Left ventricle myocardium inferior (tissue), 1 donor: ENCODE measurements at places on chromosomes 12 and 14. TPM values are rescaled to one million over a fixed set of nuclear protein-coding genes. Genes with fewer than 3 reads are reported as not detected.
A peak's percentile ranks its signal among the peaks of the same experiment; 100 is the strongest.

KCNMB4 gene
- 1.4 TPM for total RNA-seq

KCNJ8 gene
- total RNA-seq, result 51.3 TPM

DNA sequence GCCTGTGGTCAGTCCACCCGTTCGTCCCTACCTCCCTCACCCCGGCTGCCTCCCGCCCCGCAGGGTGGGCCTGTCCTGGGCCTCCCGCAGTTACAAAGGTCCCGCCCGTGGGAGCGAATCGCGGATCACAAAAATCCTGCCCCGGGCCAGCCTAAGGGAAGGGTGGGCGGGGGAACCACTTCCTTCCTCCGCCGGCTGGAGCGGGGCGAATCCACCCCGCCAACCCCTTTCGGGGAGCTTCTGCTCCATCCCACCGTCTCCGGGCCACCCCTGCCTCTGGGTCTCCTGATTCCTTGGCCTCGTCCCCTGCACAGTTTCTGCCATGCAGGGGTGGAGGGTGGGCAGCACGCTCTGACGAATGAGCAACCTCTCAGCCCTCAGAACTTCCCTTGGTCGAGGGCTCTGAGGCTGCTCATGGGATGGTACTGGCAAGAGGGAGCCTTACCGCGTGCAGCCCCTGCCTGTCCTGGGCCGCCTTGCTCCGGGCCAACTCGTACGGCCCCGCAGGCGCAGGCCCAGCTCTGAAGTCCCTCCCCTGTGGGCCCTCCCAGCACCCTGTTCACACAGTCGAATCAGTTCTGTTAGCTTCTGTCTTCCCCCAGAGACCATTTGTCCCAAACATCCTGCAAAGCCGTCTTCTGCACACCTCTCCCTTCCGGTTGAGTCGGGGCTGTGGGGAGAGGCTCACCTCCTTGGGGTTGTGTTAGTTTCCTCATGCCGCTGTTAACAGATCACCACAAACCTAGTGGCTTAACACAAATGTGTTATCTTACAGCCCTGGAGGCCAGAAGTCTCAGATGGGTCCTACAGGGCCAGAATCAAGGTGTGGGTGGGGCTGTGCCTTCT, 589 bp upstream of the HVCN1 start:
- DNase-seq, result peak; percentile 73
- no peaks in the 10 kb centered on the region for H3K36me3 ChIP-seq
- H3K4me1 ChIP-seq, result peaks cover 34% of the 10 kb centered on the region
- no peaks in the 10 kb centered on the region for H3K27me3 ChIP-seq
- peak overlapping the region; percentile 91 for H3K4me3 ChIP-seq

GRCh38 chr12:132510111-132510724, 20.3 kb downstream of the FBRSL1 start:
- H3K4me1 ChIP-seq, result peaks cover 60% of the 10 kb centered on the region
- H3K27ac ChIP-seq, result peak overlapping the region; percentile 33
- peaks cover 27% of the 10 kb centered on the region for H3K36me3 ChIP-seq
- DNase-seq, result no peak
- no peaks in the 10 kb centered on the region for H3K27me3 ChIP-seq

TAS2R8 gene
- not detected for total RNA-seq

DNA sequence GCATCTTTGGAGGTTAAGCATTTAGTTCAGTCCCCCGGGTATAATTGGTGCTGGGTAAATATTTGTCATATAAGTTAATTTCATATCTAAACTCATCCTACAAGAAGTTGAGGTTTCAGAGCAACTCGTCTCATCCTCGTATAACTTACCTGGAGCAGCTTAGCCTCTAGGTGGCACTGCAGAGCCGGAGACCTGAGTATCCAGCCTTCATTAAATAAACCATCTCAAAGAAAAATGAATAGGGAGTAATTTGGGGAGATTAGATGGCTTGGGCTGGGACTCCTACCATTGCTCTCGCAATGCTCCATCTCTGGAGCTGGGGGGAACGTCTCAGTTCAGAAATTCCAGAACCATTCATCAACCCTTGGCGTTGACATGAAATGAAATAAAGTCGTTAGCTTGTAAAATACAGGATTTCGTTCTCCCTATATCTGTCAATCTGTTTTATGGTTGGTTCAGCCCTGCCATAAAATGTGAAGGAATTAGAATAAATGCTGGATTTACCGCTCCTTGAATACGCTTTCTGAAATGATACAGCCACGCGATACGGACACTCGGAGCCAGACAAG, 122.9 kb upstream of the TMEM132D start:
- H3K4me3 ChIP-seq, result no peak overlapping the region
- no peaks in the 10 kb centered on the region for H3K4me1 ChIP-seq
- H3K27me3 ChIP-seq, result peaks cover 77% of the 10 kb centered on the region
- no peaks in the 10 kb centered on the region for H3K36me3 ChIP-seq
- no peak overlapping the region for H3K27ac ChIP-seq

- H3K36me3 ChIP-seq, result peaks cover 16% of the 10 kb centered on the region
- peak; percentile 28 for DNase-seq
- H3K27ac ChIP-seq, result peak overlapping the region; percentile 39
- peaks cover 58% of the 10 kb centered on the region for H3K4me1 ChIP-seq
Observed at GRCh38 chr14:24986206-24986893, 63.6 kb downstream of the STXBP6 start.

DNA sequence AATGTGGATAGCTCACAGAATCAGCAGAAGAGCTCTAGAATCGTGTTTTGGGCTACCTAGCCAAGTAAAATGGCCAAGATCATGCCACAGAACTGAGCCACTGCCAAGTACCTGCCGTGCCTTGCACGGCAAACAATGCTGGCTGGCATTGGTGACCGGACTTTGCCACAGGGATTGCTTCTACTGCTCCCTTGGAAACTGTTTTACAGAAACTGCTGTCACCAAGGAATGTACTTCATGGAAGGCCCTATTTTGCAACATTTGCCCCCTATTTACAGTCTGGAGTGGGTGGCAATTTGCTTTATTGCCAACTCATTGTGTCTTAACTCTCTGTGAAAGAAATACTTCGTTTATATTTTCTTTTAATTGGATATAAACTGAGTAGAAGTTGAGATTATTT, 49.0 kb downstream of the BORCS5 start:
- peak; percentile 28 for DNase-seq
- no peaks in the 10 kb centered on the region for H3K27me3 ChIP-seq
- no peak overlapping the region for H3K27ac ChIP-seq

- no peak overlapping the region for H3K27ac ChIP-seq
- H3K27me3 ChIP-seq, result no peaks in the 10 kb centered on the region
- no peak overlapping the region for H3K4me3 ChIP-seq
- H3K4me1 ChIP-seq, result peaks cover 36% of the 10 kb centered on the region
- no peak for DNase-seq
Observed at GRCh38 chr14:68688872-68689371, 103.9 kb downstream of the ZFP36L1 start.

DNA sequence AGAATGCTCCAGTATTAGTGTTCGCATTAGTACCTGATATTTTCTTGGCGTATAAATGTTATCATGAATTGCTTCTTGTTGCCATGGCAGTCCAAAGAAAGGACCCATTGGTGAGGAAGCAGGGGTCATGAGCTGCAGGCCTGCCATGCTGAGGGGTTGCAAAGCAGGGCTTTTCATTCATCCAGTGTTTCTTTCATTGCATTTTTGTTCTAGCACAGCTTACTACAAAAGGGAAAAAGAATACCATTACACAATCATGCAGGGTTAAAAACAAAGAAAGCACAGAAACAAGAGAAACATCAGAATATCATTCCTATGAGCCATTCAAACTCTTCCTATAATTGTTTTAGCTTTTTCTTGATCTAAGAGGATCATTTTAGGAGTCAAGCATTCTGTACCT, 24.0 kb downstream of the DICER1 start:
- peaks cover 43% of the 10 kb centered on the region for H3K4me1 ChIP-seq
- no peak overlapping the region for H3K27ac ChIP-seq
- no peak for DNase-seq
- H3K27me3 ChIP-seq, result no peaks in the 10 kb centered on the region

DNA sequence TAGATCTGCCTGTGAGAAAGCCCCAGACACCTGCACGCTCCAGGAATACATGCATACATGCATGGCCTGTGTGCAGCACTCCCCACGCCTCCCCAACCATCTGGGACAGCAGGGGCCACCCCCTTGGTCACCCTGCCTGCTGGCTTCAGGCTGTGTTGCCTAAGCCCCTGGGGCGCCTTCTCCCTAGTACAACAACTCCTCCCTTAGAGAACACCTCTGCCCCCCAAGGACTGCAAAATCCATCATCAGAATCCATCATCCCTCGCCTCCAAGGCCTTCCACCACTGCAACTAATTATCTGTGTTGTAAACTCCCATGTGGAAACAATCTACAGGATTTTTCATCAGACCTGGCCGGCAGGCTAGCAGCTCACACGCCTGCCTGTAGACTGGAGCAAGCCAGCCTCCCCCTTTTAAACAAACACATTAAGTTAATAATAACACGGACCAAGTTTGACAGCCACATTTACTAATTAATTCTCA, 36.8 kb downstream of the ZFP36L1 start:
- no peak overlapping the region for H3K4me3 ChIP-seq
- no peak for DNase-seq
- no peaks in the 10 kb centered on the region for H3K27me3 ChIP-seq
- no peak overlapping the region for H3K27ac ChIP-seq
- no peaks in the 10 kb centered on the region for H3K36me3 ChIP-seq

ACADS gene
- total RNA-seq, result 93.8 TPM

DNA sequence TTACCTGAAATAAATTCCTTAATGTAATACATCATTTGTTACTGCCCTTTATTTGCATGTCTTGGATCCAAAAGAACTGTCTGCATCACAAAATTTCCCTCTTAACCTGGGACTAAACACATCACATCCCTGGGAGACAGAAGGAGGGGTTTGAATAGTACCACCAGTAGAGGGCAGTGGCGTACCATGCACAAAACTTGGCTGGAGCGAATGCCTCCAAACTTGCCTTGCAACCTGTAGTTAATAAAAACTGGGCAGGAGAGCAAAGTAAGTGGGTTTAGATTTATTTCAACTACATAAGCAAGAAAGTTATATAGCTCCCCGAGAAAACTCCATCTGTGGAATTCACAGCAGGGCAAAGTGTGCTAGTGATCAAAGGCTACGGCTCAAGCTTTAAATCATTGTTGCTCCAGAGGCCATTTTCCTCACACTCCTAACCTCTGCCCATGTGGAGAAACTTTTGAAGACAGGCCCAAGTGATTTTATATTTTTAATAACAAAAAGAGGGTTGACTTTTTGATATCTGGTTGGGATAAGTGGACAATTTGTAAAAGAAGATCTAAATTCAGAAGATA, 1176.7 kb upstream of the SEL1L start:
- no peak overlapping the region for H3K27ac ChIP-seq
- no peaks in the 10 kb centered on the region for H3K36me3 ChIP-seq
- H3K4me3 ChIP-seq, result no peak overlapping the region
- H3K27me3 ChIP-seq, result no peaks in the 10 kb centered on the region
- no peak for DNase-seq

DNA sequence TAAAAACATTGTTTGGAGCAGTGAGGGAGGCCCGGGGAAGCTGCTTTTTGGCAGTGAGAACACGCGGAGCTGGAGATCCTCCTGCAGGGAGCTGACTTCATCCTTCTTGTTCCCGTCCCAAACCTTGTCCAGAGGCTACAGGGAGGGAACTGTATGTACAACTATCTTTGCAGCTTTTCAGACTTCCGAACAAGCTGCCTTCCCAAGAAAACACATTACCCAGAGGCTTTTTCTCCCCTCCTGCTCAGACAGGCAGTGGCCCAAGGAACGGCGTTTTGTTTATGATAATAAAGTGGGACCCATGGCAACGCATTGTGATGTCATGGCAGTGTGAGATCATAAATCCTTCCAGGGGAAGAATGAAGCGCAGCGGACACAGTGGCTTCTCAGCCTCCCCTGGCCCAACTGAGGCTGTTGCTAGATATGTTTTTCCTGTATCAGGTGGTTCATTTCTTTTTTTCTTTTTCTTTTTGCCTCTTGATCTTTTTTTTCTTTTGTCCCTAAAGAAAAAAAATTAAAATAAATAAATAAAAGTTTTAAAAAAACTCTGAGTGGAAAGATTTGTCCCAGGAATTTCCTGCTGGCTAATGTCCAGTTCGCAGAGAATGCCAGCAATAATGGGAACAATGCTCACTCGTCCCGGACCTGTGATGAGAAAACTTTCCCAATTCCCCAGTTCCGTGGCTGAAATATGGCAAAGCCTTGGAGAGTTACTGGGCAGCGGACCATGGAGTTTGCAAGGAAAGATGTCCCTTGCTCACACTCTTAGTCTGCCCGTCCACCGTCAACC, 103.4 kb upstream of the MAP1LC3B2 start:
- no peaks in the 10 kb centered on the region for H3K36me3 ChIP-seq
- peak overlapping the region; percentile 24 for H3K4me3 ChIP-seq

KRT82 gene
- total RNA-seq, result not detected

DNA sequence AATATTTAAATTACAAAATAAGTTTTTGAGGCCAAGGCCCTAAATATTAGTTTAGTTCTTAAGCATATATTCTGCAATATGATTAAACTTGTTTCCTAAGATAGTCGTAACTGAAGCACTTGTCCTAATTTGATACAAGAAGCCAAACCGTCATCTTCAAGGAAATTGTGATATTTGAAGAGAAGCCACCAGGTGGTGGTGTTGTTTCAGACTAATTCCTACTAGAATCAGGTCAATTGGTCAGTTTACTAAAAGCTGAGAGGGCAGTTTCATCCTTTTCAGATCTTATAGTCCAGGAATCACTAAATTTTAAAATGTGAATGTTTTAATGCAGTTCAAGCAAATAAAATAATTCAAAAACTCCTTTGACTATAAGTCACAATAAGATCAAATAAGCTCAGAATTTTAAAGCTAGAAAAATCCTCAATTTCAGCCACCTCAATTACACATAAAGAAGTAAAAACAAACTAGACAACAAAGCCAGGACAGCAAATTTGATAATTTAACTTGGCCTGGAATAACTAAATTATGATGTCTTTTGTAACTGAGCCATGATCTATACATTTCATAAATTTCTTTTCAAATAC, 7.1 kb upstream of the ARL1 start:
- H3K4me3 ChIP-seq, result no peak overlapping the region
- no peak overlapping the region for H3K27ac ChIP-seq
- no peaks in the 10 kb centered on the region for H3K4me1 ChIP-seq

DNA sequence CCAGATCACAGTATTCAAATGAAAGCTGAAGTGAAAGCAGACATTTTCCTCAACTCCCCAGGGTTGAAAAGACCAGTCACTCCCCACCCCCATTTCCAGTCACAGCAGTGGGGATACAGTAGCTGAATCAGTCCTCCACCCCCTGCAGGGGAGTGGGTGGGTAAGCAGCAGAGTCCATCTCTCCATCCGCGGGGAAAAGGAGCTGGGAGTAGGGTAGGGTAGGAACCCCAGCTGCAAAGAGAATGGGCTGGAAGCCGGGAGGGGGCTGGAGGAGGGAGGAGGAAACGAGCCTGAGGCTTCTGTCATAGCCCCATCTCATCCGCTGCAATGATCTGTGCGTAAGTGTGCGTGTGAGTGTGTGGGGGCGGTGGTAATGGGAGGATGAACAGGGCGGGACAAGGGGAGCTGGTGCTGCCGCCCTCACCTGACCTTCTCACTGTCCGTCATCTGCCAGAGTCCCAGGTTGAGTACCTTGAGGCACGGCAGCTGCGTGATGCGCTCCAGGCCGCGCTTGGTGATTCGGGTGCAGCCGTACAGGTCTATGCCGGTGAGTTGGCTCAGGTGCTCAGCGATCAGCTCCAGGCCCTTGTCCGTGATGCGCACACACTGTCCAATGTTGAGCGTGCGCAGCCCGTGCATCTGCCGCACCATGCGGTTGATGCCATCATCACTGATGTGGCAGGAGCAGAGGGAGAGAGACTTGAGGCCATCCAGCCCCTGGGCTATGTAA, 1.8 kb downstream of the FBXL14 start:
- H3K36me3 ChIP-seq, result no peaks in the 10 kb centered on the region
- peaks cover 71% of the 10 kb centered on the region for H3K4me1 ChIP-seq

GYS2 gene
- total RNA-seq, result not detected
